Endothelial cell of umbilical vein (primary cell): ENCODE measurements at places on chromosomes 7 and 10.

GRCh38 chr10:32851301-32851700 lies 106.7 kb downstream of the ITGB1 start:
- no peak for DNase-seq

DNA sequence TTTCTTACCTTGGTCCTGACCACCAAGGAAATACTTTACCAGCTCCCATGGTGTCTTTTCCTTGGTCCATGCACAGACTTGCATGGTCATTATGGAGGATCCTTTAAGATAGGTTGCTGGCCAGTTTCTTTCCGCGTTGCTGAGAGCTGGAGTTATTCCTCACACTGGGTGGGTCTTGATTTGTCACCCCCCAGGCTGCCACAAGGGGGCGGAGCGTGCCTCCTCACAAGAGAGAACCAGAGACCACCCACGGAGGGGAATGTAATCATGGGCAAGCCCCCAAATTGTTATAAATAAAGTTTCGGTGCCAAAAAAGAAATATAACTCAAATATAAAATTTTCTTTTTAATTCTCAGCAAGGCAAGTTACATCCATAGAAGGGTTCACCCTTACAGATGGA lies 10.5 kb upstream of the TRIM24 start:
- DNase-seq, result no peak

DNA sequence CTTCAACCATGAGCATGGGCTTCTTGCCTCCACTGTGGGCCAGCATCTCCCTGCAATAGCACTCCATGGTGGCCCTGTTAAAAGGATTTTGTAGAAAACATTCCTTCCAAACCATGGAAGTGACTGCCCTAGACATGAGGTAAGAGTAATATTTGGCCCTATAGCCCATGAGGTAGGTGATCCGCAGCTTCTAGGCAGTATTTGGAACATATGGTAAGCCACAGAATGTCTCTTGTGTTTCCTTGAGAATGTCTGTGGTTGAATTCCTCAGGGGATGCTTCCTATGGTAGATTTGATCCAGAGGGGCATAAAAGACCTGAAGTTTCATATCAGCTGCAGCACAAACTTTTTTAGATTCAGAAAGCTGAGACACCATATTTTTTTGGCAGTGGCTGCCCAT lies 54.9 kb downstream of the TMEM168 start:
- DNase-seq, result no peak

DNA sequence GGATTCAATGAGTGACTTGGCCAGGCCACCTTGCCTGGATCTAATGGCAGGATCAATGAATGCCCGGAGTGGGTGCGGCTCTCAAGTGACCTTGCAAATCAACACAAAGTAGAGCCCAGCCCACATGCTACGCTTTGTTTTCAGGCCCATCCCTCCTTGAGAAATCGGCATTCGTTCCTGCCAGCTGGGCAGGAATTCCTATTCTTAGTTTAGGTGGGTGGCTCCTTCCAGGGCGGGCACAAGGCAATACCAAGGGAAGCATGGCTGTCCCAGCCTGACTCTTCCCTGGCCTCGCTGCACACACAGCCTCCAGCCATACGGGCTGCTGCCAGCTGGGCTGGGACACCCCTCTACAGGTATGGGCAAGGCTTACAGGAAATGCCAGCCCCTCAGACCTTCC lies 119.3 kb downstream of the SH3PXD2A start:
- DNase-seq, result no peak

- peak; percentile 84 for DNase-seq
Observed at GRCh38 chr10:29917311-29917710, 142.1 kb downstream of the JCAD start.

GRCh38 chr10:18151356-18151890 lies 11.2 kb downstream of the CACNB2 start:
- DNase-seq, result no peak

- DNase-seq, result no peak
Observed at GRCh38 chr7:79664884-79665676, 211.6 kb upstream of the MAGI2 start.

DNA sequence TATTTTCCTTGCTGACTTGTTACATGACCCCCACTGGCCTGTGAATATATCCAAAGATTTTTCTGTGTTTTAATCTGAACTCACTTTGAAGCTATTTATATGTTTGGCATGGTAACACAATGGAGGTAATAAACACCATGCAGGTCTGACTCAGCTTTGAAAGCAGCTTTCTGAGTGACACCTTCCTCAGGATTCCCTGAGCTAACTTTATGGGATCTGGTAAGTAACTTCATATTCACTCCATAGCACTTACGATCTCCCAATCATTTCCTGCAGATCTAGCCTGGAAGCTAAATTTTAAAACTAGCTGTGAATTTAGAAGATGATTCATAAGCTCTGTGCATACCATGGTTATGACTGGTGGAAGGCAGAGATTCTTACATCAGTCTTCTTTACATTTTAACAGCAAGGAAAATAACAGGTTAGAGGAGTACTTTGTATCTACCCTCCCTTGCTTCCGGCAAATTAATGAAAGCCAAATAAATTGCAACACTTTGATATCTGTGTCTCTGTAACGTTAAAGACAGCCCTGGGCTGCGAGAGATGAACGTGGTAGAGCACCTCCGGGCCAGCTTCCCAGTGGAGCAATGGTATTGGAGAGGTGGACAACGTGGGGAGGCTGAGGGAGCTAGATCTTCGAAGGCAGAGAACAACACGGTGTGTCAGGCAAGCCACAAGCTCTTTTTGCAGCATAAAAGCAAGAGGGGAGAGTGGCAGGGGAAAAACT lies 170.2 kb upstream of the KLF14 start:
- DNase-seq, result peak; percentile 96

- DNase-seq, result no peak
Observed at GRCh38 chr7:69078997-69079769, 519.1 kb upstream of the AUTS2 start.

GRCh38 chr10:2076528-2076927 lies 339.2 kb upstream of the ADARB2 start:
- DNase-seq, result no peak

- DNase-seq, result no peak
Observed at GRCh38 chr7:74230446-74231231, 20.8 kb downstream of the LAT2 start.

GRCh38 chr7:23791721-23792120 lies 81.7 kb downstream of the STK31 start:
- no peak for DNase-seq

DNA sequence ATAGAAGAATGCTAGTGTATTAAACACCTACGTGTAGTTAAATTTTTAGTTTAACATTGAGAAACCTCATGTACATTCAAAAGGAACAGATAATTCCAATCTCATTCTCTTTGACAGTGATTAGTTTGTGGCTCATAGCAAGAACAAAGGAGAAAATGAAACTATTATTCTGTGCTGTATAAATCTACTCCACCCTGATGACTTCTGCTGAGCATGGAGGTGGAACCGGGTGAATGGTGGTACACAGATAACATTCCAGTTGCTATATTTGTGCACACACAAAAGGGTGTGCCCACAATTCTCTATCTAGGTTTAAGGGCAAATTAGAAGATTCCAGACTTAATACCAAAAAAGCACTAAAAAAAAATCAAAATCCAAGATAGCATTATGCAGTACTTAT lies 17.0 kb upstream of the RALA start:
- DNase-seq, result no peak

DNA sequence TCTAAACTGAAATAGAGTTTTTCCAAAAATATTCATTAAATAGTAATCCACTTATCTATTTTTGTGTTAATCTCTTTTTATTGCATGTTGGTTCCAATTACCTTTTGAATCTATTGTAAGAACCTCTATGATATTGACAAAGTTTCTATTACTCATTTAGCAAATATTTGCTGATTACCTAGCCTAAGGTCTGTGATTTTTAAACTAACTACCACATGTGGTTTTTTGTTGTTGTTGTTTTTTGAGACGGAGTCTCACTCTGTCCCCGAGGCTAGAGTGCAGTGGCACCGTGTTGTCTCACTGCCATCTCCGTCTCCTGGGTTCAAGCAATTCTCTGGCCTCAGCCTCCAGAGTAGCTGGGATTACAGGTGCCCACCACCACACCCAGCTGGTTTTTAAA lies 2.0 kb upstream of the ASB13 start:
- no peak for DNase-seq

DNA sequence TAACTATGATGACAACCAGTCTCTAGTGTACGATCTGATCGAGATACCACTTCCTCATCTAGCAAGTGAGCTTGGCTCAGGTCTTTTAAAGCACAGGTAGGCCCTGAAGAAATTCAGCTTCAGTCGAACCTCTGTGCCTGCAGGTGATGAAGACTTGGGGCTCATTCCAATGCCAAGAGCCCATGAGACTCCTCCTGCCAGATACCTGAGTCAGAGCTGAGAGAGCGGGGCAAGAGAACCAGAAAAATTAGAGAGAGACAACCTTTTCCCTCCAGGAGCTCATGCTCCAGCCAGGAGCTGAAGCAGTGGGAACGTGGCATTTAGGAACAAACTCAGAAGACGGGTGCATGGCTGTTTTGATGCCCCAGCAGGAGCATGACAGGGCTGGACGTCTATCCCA lies 232.7 kb downstream of the FANK1 start:
- DNase-seq, result no peak

GRCh38 chr10:133334503-133335245 lies 2.0 kb downstream of the CALY start:
- DNase-seq, result no peak

- DNase-seq, result no peak
Observed at GRCh38 chr7:94344826-94345225, 49.9 kb upstream of the COL1A2 start.

GRCh38 chr10:7887174-7887816 lies 69.0 kb downstream of the TAF3 start:
- DNase-seq, result peak; percentile 49

GRCh38 chr7:44981035-44981706 lies 2.4 kb upstream of the MYO1G start:
- no peak for DNase-seq

GRCh38 chr10:37236093-37236492 lies 110.7 kb downstream of the ANKRD30A start:
- DNase-seq, result no peak

DNA sequence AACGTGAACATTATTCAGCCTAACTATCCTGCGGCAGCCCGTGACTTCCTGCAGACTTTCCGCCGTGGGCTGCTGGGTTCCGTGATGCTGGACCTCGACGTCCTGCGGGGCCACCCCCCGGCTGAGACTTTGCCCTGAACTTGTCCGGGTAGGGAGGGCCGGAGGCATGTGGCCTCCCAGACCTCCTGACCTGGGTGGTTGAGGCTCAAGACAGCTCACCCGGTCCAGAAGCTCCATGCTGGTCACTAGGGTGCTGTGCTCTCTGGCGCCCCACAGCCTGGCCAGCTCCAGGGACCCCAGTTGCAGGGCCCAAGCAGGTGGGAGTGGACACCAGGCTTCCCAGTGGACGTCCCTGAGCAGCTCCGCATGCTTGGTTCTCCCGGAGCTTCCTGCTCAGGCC lies 4.4 kb downstream of the SPRN start:
- DNase-seq, result no peak

DNA sequence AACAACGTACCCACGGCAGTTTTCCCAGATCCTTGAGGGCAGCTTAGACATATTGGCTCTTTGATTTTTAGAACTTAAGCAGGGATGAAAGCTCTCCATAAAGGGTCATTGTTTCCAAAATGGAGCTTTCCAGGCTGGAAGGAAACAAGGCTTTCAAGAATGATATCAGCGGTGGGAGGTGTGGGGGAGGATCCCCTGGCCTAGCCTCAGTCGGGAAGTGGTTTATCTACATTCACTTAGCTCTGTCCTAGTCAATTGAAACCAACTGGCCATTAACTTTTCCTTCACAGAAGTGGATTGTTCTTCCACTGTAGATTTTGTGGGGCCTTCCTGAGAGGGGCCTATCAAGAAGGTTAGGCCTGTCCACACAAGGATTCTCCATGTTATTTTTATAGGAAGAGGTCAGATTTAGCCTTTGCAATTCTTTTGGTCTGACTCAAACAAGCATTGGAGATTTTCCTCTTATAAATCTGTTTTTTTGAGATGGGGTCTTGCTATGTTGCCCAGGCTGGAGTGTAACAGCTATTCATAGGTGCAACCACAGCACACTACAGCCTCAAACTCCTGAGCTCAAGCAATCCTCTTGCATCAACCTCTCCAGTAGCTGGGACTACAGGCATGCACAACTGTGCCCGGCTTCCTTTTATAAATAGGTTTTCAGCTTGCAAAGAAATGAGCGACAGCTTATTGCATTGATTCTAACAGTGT lies 343.5 kb downstream of the LRMDA start:
- DNase-seq, result no peak

GRCh38 chr7:111730476-111731300 lies 168.4 kb upstream of the IMMP2L start:
- DNase-seq, result peak; percentile 18
